Stimulated activated CD8-positive, alpha-beta memory T cell treated with anti-CD3 and anti-CD28 coated beads, Interleukin-4, amount 100 ng/mL, for 1 hour (primary cell): ENCODE measurements at places on chromosomes 7 and 10.

DNA sequence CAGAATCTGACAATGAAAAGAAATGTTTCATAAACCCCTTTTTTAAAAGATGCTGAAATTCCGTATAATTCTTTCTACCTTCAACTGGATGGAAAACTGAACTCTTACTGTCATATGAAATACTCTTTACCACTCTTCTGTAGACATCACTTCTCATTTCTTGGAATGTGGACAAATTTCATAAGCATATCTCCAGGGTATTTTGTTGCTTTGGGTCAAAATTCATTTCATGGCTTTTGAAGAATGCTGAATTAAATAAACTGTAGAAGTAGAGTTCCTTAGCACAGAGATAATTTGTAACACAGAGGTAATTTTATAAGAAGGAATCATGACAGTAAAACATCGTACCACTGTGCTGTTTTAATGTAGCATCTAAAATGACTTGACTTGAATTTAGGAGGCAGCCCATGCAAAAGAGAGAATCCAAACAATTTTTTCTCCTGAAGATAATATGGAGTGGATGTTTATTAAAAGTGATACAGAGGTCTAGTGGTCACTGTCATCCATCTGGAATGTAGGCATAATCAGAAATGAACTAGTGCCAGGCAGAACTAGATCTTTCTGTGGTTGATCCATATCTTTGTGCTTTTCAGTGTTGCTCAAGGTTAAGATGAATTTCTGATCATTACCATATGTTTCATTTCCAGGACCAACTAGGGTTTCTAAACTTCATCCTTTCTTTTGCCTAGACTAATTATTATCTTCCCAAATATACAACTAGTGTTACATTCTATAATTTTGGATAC lies 492.0 kb downstream of the KIF20B start:
- no peak for DNase-seq

DNA sequence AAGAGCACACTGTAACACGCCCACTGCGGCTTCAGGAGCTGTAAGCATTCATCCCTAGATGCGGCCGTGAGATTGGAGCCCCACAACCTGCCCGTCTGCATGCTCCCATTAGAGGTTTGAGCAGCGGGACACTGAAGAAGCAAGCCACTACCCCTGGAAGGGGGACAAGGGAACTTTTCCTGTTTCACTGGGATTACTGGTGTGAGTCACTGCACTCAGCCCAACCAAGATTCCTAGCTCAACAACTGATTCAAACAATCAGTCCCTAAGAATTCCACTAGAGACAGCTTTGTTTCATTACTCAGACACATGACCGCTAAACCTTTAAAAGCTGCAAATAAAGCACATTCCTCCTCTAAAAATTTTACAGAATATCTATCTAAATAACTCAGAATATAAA lies 69.8 kb downstream of the ORC5 start:
- no peak for DNase-seq

DNA sequence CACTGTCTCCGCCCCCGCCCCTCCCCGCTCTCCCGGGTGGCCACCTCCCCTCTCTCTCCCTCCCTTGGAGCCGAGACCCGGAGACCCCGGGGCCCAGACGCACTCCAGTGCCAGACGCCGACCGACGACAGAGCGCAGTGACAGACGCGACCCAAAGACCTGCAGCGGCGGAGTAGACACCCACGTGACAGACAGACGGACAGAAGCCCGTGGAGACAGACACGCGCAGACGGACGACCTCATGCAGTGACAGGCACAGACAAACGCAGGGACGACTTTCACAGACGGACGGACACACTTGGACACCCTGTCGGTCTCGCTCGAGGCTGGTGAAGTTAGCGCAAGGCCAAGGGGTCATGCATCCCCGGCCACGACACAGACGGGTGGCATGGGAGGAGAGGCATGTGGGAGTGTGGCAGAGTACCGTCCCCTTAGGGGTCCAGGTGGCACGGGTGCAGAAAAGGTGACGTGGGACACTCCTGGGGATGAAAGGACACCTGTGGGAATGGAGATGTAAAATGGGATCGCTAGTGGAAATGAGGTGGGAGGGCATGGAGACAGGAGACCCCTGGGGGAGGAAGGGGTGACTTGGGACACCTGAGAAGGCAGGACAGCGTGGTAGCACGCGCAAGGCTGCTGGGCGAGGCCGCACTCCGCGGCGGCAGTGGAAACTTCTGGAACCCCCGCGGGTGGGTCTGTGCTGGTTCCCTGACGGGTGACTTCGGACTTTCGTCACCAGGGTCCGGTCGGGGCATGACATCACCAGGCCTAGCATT lies 456 bp upstream of the ACHE start:
- DNase-seq: no peak

- DNase-seq: no peak
Measured at GRCh38 chr7:104772405-104773345, 241.3 kb upstream of the KMT2E start.

DNA sequence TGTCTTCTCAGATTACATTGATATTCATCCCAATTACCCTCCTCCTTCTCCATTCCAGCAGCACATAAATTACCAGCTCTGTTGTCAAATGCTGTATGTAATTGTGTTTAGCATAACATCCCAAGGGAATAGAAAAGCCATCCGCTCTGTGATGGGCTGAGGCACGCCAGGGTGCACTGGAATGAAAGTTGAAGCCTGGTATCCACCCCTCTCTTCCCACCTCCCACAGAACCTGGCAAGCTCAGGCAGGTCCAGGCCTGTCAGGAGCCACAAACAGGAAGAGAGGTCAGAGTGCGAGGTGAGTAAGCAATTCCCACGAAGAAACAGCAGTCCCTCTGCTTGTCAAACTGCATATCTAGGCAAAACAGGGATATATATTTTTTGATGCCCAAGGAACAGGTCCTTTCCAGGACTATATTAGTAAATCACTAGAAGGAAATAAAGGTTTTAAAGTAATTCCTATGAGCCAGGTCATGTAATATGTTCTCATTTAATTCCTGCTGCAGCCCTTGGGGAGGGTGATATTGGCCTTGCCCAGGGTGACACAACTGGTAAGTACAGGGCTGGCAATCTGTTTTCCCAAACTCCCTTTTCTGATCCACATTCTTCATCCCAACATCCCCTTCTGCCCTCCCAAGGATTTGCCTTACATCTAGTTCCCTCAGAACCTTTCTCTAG lies 155.6 kb upstream of the GHITM start:
- DNase-seq: no peak

DNA sequence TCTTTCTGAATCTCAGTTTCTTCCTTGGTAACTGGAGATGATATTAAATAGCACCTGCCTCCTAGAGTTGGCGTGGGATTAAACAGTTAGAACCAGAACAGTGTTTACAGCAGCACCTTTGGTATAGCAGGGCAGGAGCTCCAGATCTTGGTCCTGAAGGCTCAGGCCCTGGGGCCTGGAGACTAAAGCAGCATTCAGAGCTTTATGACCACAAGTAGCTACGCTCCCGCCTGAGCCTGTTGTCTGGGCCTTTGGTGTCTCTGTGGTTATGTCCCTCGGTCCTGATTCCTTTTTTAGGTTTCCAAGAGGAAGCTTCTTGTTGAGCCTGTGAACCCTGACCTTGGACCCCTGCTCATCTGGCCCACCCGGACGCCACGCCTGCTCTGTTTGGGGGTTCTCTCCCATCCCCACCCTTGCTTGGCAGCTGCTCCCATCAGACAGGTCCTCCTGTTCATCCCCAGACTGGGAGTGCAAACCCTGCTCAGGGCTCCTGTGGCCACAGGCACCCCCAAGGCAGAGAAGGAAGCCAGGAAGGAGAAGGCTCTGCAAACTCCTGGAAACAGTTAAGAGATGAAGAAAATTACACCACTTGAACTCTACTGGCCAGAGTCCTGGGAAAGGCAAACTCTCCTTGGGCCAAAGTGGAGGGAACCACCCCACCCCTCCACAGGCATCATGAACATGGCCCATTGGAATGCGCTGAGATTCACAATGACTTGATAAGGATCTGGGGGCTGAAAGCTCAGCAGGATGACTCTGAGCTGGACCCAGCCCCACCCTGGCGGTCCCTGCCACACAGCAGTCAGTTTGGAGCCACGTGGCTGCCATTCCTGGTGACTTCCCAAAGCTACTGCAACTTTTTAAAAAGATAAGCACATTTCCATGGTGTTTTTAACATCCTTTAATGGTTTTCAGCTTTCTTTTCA lies 50.1 kb upstream of the TMEM72 start:
- DNase-seq: no peak

DNA sequence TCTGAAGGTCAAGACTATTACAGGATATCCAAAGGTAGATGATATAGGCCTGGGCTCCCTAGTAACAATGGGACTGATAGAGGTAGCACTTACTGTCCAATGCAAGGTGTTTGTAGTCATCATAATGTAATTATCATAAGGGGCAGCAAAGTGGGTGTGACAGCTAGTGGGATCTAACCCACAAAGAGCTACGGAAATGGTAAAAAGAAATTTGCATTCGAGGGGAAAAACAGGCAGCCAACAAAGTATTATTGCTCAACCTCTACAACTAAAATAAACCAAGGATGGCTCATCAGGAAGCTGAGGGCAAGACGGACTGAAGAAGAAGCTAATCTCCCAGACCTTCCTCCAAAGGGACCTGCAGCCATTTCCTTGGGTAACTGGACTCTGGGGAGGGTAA lies 211.0 kb downstream of the WDR11 start:
- DNase-seq: no peak

DNA sequence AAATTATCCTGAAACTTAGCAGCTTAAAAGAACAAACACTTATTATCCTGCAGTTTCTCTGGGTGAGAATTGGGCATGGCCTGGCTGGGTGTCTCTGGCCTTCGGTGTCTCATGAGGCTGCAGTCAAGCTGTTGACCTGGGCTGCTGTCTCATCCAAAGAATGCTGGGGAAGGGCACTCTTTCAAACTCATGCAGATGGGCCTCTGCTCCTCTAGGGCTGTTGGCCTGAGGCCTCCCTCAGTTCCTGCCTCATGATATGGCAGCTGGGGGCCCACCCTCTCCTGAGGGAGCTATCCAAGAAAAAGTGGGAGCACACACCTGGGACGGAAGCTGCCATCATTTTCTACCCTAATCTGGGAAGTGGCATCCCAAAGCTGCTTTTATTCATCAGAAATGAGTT lies 43.6 kb downstream of the DRGX start:
- no peak for DNase-seq

- DNase-seq: no peak
Measured at GRCh38 chr10:44889834-44890233, 21.3 kb upstream of the TMEM72 start.

DNA sequence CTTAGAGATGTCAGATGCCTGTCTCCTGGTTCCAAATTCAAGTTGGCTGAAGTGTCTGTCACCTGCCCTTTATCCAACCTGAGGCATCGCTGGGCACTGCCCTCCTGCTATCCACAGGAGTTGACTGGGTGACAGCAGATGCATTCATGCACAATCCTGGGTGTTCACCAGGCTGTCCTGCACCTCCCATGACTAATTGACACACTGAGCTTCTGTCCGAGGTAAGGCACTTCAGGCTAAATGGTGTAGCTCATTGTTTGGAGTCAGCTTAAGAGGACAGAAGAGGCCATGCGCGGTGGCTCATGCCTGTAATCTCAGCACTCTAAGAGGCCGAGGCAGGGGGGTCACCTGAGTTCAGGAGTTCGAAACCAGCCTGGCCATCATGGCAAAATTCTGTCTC lies 2.4 kb downstream of the UCMA start:
- no peak for DNase-seq

- no peak for DNase-seq
Measured at GRCh38 chr7:78014401-78014800, 215.8 kb downstream of the PHTF2 start.

GRCh38 chr10:119420950-119421875 lies 121.3 kb downstream of the RGS10 start:
- DNase-seq: no peak
